ENCODE measurements at places on chromosomes 12 and 14.

- no peak for DNase-seq
Measured at GRCh38 chr14:67517083-67517482, 16.0 kb upstream of the PLEKHH1 start.

DNA sequence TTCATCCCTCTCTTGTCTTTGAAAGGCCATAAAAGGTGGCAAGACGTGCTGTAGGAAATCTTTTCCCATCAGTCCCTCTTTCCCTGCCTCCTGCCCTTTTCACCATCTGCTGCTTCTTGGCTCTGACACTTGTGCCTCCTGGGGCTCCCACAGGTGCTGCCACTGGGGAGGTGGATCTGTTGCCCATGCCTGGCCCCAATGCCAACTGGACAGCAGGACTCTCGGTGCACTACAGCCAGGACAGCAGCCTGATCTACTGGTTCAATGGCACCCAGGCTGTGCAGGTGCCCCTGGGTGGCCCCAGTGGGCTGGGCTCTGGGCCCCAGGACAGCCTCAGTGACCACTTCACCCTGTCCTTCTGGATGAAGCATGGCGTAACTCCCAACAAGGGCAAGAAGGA is 6.5 kb downstream of the CLSTN3 start:
- DNase-seq: no peak

DNA sequence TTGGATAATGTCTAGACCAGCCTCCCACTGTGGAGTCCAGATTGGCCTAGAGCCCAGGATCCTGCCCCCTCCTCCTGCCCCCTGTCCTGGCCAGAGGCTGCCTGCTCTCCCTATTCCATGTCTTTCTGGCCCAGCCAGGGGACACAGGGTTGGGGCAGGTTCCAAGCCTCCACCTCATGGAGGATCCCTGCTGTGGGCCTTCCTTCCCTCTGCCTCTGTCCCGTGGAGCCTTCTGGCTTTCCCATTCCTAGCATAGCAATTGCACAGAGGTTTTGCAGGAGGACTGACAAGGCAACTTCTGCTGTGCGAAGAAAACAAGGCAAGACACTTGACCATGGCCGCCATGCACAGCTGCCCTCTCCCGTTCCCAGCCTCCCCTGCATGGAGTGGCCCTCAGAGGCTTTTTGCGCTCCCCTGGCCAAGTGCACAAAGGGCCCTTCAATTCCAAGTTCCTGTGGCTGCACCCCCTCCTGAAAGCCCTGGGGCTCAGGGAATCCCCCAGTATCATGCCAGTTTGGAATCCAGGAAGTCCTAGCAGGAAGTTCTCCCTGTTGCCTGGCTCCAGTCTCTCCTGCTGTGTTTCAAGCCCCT is 42.1 kb downstream of the KRT80 start:
- DNase-seq: no peak

DNA sequence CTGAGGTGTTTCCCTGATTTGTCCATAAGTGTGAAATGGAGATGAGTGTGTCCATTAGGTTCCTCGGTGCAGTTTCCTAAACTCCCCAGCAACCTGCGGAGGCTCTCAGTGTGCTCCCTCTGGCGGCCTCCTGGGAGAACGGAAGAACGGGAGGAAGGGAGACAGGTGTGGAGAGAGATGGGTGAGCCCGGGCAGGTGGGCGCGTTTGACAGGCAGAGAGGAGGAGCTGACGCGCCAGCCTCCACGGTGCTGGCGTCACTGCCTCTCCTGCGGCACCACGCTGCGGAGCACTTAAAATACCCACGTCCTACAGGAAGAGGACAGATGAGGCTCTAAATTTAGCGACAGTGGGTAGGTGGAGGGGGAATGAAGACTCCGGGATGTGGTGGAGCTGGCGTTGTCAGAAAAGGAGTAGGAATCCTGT is 26.8 kb upstream of the PEX5 start:
- DNase-seq: peak; percentile 80

DNA sequence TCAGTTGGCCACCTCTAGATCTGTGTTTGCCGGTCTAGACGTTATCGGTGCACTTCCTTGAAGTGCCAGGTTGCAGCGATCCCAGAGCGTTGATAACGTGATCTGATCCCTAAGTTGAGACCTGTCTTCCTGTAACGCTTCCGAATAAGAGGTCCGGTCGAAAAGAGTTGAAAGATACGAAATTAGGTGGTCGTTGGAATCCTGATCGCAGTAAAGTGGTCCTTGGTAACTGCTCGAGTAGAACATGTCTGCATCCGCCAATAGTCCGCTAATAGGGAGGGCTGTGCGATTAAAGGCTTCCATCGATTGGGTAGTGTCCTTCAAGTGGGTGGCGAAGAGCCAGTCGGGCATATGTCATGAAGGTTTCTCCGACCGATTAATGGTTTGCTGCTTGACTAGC is 2.7 kb downstream of the SRSF5 start:
- no peak for DNase-seq

GRCh38 chr12:25376407-25376806 is 125.7 kb upstream of the KRAS start:
- no peak for DNase-seq

DNA sequence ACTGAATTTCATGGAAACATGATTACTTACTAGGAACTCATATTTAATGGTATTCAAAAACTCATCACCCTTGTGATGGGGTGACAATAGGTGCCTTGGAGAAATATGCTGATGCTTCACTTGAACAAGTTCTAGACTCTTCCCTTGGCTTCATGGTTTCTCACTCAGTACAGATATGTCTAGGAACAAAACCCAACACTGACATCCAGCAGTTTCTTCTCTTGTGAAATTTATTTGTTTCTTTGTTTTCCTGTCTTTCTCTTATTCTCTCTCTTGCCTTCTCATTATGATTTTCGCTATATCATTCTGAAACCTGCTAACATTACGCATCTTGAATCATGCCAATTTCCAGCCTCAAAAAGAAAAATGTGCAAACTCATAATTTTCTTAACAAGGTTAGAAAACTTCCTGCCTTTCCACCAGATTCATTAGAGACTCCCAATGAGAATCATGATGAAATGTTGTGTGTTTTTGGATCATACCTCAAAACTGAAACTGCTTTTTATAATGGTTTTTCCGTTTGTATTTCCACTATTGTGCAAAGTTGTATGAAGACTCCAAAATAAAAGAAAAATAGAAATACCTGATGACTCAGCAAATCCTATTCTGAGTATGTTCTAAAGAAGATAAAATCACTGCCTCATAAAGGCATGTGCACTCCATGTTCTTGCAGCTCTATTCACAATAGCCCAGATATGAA is 1021.5 kb downstream of the TMEM121 start:
- no peak for DNase-seq

DNA sequence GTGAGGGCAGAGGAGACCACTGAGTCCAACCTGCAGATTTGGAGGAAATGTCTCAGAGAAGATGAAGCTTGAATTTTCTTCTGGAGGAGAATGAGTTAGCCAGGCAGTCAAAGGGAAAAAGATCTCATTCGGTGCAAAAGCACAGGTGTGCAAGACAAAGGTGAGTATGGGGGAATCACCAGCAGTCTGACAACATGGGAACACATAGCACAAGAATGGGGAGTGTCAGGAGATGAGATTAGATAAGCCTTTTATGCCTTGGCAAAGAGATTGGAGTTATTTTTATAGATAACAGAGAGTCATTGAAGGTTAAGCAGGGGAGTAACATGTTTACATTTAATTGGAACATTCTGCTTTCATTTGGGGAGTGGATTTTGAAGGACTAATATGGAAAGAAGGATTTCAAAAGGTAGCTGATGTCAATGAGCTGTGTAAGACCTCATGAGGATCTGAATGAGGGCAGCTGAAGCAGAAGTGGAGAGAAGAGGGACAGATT is 171.3 kb upstream of the NTF3 start:
- DNase-seq: no peak

GRCh38 chr14:104286086-104286485 is 147.7 kb downstream of the KIF26A start:
- DNase-seq: no peak

DNA sequence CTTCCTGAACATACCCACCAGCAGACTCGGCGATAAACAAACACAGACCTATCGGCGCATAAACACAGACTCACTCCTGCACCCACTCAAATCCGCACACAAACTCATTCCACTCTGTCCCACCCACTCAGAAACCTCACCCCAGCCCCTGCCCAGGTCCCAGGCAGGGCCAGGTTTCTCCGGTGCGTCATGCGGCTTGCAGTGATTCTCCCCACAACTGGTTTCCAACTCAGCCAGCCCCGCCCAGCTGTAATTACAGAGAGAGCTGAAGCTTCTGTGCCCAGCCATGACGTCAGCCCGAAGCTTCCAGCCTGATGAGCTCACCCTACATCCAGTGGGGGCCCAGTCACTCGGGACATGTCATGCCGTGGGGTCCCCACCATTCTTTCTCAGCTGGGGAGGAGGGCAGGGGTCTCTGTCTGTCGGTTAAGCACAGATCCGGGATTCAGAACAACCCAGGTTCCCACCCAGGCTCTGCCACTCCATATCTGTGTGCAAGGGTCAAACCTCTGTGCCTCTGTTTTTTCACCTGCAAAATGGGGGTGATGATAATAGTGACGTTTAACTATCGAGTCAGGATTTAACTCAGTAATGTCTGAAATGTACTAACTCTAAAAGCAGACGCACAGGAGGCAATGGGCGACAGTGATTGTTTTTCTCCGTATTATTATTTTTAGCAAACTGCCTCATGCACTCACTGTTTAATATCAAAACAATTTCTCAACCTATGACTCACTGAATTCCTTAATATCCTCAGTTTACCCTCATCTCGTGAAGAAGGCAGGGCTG is 2.3 kb upstream of the HSPB8 start:
- DNase-seq: no peak

DNA sequence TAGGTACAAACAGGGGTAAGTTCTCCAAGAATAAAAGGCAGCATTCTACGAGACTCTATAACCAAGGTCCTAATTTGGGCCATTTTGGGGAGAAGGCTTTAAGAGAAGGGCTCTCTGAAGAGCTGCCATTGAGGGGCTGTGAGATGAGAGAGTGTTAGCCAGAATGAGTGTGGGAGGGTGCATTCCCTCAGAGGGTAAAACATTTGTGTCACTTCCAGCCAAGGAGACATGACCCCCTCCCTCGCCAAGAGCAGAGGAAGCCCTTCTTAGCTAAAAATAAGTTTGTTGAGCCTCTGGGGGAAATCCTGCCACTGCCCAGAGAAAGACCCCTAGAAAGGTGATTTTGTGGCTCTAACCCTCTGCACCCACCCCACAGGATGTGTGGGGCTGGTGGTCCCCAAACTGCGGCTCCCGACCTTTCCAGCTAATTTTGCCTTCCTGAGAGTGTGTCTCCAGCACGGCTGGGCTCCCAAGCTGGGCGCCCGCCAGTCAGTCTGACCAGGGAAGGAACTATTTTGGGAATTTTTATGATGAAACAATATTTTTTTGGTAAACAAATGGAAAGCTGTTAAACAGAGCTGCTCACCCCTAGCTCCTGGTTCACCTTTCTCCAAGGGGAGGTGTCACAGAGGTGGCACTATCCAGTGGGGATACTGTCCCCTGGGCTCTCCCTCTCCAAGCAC is 65.9 kb upstream of the JDP2 start:
- no peak for DNase-seq

DNA sequence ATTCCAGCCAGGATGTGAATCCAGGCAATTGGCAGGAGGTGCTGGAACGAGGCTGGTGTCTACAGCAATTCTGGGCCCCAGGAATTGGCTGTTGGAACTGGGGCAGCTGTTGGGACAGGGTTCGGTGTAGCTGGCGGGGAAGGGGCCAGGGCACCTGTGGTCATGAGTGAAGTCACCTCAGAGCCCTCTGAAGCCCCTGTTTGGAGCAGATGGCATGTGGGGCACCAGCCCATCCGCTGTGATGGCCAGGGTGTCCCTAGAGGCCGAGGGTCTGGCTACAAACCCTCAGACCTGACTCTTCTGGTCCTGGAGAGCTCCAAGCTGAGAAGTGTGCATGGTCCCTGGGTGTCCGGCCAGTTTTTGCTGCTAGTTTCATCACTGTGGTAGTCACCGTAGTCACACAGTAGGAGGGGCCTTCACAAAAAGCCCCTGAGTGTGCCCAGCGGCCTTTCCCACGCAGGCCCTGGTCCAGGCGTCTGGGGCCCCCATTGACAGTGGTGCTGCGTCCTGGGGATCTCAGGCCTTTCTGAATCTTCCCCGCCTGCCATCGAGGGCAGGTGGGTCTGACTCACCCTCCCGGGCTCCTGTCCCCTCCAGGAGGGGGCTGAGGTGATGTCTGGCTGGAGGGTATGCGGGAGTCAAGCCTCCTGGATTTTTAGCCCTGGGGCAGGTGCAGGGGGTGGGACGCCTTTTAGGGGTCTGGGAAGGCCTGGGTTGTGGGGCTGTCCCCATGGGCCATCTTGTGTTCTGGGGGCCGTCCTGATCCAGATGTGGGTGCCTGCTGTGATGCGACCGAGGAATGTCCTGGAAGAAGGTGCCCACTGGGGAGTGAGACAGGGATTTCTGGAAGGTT is 368.0 kb downstream of the TMEM121 start:
- DNase-seq: no peak

GRCh38 chr12:85872497-85873091 is 1.5 kb upstream of the NTS start:
- DNase-seq: peak; percentile 93

GRCh38 chr14:69055999-69056788 is 77.1 kb upstream of the ACTN1 start:
- peak; percentile 36 for DNase-seq

DNA sequence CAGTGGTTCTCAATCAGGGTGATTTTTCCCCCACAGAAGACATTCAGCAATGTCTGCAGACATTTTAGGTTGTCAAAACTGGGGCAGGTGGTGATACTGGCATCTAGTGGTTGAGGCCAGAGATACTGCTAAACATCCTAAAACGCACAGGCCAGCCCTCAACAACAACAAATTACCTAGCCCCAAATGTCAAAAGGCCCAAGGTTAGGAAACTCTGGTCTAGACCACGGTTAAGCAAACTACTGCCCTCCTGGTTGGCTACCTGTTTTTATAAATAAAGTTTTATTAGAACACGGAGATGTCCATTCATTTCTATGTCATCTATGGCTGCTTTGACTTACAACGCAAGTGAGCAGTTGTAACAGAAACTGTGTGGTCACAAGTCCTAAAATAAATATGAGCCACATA is 186.7 kb downstream of the EFCAB11 start:
- peak; percentile 46 for DNase-seq

GRCh38 chr12:68326716-68327115 is 5.4 kb downstream of the MDM1 start:
- DNase-seq: no peak
